Activated naive CD8-positive, alpha-beta T cell treated with anti-CD3 and anti-CD28 coated beads, Interleukin-2, amount 50 U/mL, for 24 hours (primary cell): ENCODE measurements at places on chromosomes 3 and 15.

DNA sequence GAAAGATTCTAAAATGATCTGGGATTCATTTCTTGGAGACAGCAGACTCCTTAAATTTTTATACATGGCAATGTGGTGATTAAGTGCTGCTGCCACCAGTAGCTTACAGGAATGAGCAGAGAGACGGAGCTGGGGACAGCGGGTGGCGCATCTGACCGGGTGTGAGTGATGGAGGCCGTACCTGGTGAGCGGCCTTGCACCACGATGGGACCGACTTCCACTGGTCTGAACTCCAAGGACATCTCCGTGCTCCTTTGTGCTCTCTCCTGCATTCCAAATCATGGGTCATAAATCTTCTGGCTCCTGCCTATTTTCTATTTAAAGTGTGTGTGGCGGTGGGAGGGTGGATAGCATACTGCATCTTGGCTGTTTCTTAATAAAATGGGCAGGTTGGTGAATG lies 262.6 kb downstream of the ABHD5 start:
- no peak for DNase-seq

DNA sequence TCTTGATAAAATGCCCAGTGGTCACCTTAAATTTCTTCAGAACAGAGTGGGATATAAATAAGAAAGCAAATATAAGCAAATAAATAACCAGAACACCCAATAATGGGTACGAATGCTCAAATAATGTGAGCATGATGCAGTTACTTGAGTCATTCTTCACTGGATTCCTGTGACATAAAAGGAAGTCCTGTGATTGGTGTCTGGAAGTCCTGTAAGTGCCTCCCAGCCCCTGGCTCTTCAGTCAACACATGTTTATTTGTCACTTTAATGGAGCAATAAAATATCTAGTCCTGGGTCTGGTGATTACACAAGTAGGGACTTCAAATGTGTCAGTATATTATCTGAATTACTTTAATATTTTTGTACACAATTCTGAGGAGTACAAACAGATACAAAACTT lies 30.4 kb downstream of the TMEM212 start:
- DNase-seq, result no peak

GRCh38 chr3:151082880-151083838 lies 2.3 kb upstream of the MED12L start:
- no peak for DNase-seq

GRCh38 chr3:8505621-8506020 lies 4.0 kb downstream of the LMCD1 start:
- DNase-seq, result no peak

DNA sequence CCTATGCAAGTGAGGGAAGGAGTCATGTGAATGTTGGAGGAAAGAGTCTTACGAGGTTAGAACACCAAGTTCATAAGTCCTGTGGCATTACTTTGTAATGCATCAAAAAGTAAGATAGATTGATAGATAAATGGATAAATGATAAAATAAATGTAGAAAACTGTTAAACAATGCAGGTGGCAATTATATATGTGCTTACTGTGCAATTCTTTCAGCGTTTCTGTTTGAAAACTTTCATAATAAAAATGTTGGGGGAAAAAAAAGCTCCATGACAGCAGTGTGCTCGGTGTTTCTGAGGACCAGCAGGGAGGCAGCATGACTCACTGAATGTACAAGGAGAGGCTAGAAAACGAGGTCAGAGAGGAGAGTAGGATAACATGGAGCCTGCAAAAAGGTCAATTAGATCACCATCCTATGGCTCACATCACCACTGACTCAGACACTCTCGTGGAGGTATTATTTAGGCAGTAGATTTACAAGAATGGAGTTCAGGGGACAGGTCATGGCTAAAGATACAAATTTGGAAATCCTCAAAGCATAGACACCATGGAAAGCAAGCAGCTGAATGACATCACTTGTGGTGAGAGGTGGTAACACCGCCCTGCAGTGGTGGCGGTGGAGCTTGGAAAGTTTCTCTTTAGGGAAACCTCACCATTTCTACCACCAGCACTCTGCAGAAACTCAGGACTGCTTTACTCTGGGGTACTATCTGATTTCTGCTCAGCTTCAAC lies 219.8 kb downstream of the CTNNB1 start:
- DNase-seq, result peak; percentile 44

- DNase-seq, result no peak
Measured at GRCh38 chr15:73335471-73335870, 33.3 kb downstream of the HCN4 start.

DNA sequence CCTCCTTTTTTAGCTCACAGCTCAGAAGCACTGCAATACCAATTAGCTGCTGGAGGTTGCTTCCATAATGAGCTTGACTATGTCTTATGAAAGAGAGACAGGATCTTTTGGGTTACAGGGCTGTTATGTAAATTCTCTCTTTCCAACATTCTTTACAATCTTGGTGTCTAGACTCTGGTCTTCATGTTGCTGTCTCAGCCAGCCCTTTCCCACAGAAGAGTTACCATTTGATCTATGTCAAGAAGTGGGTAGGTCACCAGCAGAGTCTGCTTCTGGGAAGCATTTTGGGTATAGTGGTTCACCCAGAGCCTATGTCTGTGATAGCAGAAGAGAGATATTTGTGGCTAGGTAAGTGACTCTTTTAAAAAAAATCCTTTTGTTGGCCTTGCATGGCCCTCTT lies 234.5 kb downstream of the SATB1 start:
- no peak for DNase-seq

DNA sequence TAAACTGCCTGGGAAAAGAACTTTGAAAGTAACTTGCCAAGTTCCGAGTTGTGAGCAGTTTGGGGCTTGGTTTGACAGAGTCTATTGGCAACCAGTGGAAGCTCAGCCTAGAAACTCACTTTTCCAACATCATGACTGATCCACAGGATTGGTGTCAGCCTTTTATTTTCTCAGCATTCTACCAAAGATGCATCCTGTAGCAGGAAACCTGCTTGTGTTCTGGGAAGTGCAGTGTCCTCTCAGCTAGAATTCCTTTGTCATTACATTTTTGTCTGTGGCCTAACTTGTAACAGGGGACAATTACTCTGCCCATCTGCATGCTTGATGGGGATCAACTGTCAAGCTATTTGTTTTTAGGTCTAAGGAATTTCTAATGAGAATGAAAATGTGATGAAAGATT lies 116.7 kb upstream of the LMOD3 start:
- no peak for DNase-seq

- no peak for DNase-seq
Measured at GRCh38 chr3:185807445-185808068, 17.3 kb downstream of the IGF2BP2 start.

GRCh38 chr3:111904376-111905241 lies 45.5 kb downstream of the PHLDB2 start:
- no peak for DNase-seq

DNA sequence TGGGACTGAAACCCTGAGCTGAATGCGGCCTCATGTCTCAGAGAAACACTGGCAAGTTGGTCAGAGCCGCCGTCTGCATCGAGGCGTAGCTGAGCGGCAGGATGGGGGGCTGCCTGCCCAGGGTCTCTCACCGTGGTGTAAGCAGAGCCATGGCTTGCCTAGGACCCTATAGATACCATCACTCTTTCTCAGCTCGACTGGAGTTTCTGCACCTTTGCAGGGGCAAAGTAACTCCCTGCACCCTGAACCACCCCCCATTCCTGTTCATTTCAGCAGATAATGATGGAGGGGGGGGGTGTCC lies 28.4 kb upstream of the NR2E3 start:
- no peak for DNase-seq

DNA sequence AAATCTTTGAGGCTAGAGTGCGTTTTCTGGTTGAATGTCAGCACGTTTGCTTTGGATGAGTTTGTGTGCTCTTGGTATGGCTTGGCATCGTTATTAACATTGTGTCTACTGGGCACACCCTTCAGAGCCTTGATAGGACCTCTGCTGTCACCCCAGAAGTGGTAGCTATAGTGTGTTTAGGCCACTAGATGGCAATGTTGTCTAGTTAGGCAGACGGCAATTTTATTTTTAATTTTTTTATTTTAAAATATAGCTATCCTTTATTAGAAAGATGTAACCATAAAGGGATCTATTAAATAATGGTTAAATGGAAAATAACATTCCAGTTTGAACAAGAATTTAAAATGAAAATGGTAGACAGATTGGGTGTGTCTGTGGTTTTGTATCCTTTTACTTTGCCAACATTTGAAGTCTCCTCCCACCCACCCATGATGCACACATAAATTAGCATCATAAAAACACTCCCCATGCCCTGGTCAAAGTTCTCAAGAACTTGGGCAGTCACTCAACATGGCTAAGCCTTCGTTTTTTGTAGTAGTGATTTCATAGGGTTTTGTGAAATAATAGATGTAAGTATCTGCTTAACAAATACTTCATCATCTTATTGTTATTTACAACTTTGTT lies 200.7 kb downstream of the KCNH8 start:
- DNase-seq, result no peak

DNA sequence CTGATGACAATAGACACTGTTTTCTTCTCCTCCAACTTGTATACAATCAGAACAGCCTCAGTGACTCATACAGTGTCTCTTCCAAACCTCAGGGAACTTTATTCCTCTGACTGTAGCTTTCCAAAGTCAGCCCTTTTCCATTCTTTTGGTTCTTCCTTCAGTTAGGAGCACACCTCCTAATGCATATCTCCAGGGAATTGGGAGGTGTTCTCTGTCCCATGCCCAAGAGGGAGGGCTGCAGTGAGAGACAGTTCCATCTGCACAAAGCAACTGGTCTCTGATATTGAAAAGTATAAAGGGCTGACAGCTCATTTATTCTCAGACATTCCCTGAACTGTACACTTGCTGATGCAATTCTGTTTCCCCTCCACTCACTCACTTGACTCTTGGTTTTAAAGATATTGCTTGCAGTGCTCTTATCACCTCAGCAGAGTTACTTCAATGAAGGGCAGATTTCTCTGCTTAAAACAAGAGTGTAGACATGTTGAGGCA lies 337.8 kb upstream of the TBC1D5 start:
- no peak for DNase-seq

DNA sequence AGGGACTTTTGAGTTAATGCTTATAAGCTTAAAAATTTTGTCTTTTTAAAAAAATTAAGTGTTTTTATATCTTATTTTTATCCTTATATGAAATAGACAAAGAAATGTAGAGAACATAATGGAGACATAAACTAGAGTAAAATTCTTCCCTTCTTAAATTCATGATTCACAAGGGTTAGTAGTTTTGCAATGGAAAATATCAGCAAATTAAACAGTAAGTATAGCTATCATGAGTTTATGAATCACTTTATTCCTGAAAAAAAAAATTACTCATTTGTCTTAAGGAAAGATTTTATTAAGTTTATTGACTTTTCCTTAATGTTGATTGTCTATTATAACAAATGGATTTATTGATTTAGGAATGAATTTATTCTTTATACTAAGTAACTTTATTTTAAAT lies 4.3 kb downstream of the ATP6V1A start:
- DNase-seq, result no peak

- DNase-seq, result no peak
Measured at GRCh38 chr3:30331519-30331918, 274.9 kb upstream of the TGFBR2 start.

DNA sequence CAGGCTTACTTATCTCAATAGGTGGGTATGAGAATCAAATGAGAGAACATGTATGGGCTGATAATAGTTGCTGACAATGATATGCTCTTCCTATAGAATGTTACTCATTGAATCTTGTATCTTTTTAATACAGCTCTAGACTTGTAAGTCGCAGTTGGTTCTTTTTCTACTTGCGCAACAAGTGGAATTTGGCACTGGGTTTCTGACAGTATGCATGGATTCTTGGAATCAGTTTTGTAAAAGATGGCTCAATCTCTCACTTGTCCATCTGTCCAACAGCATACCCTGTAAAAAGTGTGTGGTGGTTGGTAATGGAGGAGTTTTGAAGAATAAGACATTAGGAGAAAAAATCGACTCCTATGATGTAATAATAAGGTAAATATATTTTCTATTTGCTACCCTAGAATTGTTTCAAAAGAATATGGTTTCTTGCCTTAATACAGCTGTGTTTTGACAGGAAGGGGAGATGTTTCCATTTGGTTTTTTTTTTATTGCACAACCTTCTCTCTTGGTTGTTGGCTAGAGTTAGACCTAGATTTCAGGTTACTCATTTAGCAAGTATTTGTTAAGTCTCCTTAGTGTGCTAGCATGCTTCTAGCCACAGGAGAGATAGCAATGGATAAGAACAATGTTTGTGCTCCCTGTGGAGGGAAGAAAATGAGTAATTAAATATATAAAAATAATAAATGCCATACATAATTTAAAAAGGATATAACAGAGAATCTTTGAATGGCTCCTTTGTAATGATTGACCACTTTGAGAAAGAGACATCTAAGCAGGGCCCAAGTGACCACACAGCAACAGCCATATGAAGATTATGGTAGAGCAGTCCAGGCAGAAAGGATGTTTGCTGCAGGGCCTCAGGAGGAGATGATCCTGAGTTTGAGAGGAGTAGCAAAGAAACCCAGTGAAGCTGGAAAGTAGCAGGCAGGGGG lies 21.8 kb downstream of the ST3GAL6 start:
- DNase-seq, result no peak

GRCh38 chr3:94172695-94173310 lies 109.9 kb downstream of the NSUN3 start:
- no peak for DNase-seq

DNA sequence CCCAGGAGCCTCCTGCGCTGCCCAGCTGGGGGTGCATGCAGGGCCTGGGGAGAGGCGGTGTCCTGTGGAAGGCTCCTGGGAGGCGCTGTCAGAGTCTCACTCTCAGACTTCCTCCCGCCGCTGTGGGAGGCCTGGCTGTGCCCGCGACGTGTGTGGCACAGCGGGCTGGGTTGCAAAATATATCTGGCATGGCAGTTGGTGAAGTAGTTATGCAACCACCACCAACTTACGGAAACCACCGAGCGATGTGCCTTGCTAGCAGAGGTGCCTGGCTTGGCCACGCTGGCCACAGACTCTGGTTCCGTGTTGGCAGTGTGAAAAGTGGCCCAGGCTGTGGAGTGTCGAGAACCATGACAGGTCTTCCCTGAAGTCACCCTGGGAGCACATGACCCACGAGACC lies 30.6 kb upstream of the GATA2 start:
- no peak for DNase-seq

- DNase-seq, result no peak
Measured at GRCh38 chr15:49675041-49675440, 54.2 kb downstream of the DTWD1 start.

GRCh38 chr3:104825116-104825515 lies 541.6 kb upstream of the ALCAM start:
- no peak for DNase-seq

GRCh38 chr3:194450341-194450740 lies 36.5 kb downstream of the ATP13A3 start:
- DNase-seq, result no peak

GRCh38 chr3:168091302-168091858 lies 4.3 kb downstream of the GOLIM4 start:
- DNase-seq, result no peak

GRCh38 chr3:42697289-42698051 lies 5.1 kb downstream of the HHATL start:
- no peak for DNase-seq

GRCh38 chr3:115423170-115423569 lies 200.1 kb upstream of the GAP43 start:
- DNase-seq, result no peak

DNA sequence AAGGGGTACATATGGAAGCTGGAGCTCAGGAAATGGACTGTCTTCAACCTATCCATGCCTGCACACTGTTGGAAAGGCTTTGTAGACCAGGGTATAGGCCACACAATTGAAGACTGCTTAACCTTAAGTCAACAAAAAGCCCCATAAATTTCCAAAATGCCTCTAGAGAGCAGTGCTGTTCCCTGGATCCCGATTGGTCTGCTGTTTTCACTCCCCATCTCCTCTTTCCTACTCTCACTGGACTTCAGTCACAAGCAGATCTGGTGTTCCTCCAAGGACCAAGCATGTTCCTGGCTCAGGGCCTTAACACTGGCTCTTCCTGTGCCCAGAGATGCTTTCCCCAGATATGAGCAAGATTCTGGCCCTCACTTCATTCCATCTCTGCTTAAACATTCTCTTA lies 22.8 kb upstream of the LRRC34 start:
- DNase-seq, result no peak
